ENCODE measurements at places on chromosomes 16 and 17.
A peak's percentile ranks its signal among the peaks of the same experiment; 100 is the strongest.

GRCh38 chr17:37791447-37792399 is 46.9 kb upstream of the HNF1B start:
- DNase-seq, result peak; percentile 22

GRCh38 chr16:66146798-66147197 is 219.7 kb upstream of the CDH5 start:
- DNase-seq, result no peak

GRCh38 chr16:52492789-52493357 is 54.1 kb downstream of the TOX3 start:
- no peak for DNase-seq

DNA sequence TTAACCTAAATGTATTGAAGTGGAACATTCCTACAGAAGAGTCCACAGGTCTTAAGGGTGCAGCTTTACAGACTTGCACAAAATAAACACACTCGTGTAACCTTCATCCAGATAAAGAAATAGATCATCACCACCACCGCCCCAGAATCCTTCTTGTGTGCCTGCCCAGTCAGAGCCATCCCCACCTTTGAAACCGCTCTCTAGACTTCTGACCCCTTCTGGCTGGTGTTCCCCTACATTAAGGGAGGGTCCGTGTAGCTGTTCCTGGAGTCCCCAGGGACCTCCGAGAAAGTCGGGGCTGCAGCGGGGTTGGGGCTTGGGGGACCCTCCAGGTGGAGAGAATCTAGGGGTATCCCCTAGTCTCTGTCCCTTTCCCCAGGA is 9.4 kb downstream of the TBX4 start:
- no peak for DNase-seq

- no peak for DNase-seq
Observed at GRCh38 chr16:82199209-82199608, 29.2 kb upstream of the MPHOSPH6 start.

DNA sequence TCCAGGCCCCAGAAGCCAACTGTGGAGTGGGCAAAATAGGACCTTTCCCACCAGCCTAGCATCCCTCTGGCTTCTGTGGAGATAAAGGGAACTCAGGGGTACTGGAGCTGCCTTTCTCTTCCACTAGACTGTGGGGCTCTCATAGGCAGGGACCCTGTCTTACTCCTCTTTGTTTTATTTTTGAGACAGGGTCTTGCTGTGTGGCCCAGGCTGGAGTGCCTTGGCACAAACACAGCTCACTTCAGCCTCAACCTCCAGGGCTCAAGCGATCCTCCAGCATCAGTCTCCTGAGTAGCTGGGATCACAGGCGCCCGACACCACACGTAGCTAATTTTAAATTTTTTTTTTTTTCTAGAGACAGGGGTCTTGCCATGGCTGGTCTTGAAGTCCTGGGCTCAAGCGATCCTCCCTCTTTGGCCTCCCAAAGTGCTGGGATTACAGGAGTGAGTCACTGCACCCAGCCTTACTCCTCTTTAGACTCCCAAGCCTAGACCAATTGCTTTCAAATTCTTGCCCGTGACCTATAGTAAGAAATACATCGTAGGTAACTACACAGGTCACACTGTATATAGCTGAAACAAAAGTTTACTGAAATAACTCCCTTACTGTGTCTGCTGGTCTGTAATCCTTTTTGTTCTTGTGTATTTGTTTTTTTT is 2.6 kb downstream of the RAI1 start:
- DNase-seq, result no peak

- no peak for DNase-seq
Observed at GRCh38 chr16:21179126-21179982, 20.9 kb downstream of the LDAF1 start.

DNA sequence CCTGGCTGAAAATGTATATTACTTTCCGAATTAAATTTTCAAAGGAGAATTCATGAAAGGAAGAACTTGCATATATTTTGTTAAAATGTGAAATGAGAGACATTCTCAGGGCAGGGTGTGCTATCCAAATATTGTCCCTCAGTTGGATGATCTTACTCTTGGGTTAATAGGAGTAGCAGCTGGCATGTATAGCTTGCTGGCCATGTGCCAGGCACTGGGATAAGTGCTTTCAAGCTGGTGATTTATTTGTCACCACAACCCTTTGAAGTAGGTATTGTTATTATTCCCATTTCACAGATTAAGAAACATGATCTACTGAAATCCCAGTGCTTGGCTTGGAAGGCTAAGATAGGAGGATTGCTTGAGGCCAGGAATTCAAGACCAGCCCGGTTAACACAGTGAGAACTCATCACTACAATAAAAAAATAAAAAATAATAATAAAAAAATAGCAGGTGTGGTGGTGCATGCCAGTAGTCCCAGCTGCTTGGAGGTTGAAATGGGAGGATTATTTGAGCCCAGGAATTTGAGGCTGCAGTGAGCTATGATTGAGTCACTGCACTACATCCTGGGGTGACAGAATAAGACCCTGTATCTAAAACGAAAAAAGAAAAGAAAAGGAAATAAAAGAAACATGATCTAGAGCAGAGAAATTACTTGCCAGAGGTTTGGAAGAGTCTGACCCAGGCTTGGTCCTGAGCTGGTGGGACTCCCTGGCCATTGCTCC is 11.6 kb upstream of the MPHOSPH6 start:
- no peak for DNase-seq

- DNase-seq, result no peak
Observed at GRCh38 chr17:50255766-50256635, 18.3 kb upstream of the TMEM92 start.

GRCh38 chr16:86129541-86129940 is 230.6 kb downstream of the IRF8 start:
- no peak for DNase-seq

GRCh38 chr16:25052151-25052511 is 37.0 kb upstream of the ARHGAP17 start:
- no peak for DNase-seq

GRCh38 chr17:1882836-1883235 is 53.0 kb downstream of the RPA1 start:
- DNase-seq, result no peak

- no peak for DNase-seq
Observed at GRCh38 chr16:23518435-23518891, 8.2 kb upstream of the GGA2 start.
